ENCODE measurements at places on chromosomes 12 and 14.

- DNase-seq = no peak
Observed at GRCh38 chr12:91230841-91231240, 48.2 kb upstream of the DCN start.

DNA sequence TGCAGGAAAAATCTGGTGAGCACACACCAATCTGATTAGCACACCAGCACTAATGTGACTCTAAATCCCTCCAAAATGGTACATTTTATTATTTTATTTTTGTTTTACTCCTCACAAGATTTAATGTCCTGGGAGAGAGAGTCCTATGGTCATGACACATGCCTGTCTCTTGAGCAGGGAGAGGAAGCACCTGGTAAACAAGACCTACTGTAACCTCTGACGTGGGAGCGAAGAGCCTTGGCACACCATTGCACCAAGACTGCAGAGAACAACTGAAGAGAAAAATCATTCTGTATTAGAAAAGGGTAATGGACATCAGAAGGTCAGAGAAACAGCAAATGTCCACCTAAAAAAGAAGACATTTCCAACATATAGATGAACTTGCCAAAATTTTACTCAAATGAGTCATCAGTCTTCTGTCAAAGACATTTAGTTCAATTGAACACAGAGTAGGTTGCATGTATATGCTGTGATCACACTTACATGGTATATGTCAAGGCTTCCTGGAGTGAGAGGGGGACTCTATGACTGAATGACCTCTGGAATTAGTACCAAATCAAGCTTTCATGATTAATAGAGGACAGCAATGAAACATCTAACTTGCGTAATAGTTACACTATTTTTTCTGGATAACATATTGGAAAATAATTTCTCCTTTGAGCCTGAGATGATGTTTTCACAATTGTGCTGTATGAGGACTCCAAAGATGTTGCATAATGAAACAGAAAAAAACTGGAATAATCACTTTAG lies 186.9 kb upstream of the FLRT2 start:
- DNase-seq = no peak

- no peak for DNase-seq
Observed at GRCh38 chr14:29462321-29462720, 465.3 kb downstream of the PRKD1 start.

DNA sequence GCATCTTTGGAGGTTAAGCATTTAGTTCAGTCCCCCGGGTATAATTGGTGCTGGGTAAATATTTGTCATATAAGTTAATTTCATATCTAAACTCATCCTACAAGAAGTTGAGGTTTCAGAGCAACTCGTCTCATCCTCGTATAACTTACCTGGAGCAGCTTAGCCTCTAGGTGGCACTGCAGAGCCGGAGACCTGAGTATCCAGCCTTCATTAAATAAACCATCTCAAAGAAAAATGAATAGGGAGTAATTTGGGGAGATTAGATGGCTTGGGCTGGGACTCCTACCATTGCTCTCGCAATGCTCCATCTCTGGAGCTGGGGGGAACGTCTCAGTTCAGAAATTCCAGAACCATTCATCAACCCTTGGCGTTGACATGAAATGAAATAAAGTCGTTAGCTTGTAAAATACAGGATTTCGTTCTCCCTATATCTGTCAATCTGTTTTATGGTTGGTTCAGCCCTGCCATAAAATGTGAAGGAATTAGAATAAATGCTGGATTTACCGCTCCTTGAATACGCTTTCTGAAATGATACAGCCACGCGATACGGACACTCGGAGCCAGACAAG lies 122.9 kb upstream of the TMEM132D start:
- no peak for DNase-seq

GRCh38 chr14:69013943-69014782 lies 35.1 kb upstream of the ACTN1 start:
- DNase-seq = no peak

GRCh38 chr14:24435192-24435810 lies 5.5 kb downstream of the KHNYN start:
- DNase-seq = no peak

DNA sequence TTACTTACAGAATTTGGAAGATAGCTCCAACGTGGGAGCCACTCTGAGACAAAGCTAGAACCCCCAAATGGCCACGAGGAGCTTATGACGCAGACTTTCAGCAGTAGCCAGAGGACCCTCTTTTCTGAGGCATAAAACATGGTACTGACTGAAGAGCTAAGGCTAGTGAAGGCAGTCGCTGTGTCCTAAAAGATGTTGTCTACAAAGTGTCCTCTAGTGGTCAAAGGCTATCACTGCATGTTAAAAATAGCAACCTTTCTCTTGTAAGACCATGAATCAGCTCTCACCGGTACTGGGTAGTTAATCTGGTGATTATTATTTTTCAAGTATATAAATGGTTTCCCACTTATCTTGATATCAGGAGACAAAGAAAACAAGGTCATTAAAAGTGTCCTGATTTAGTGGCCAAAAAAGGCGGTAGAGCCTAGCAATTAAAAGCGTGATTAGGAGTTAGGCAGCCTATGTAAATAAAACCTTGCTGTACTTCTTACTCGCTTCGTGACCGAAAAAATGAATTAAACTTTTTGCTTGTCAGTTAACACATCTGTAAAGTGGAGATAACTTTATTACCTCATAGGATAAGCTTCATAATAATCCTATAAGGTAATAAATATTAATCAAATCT lies 47.0 kb upstream of the LGR5 start:
- no peak for DNase-seq

DNA sequence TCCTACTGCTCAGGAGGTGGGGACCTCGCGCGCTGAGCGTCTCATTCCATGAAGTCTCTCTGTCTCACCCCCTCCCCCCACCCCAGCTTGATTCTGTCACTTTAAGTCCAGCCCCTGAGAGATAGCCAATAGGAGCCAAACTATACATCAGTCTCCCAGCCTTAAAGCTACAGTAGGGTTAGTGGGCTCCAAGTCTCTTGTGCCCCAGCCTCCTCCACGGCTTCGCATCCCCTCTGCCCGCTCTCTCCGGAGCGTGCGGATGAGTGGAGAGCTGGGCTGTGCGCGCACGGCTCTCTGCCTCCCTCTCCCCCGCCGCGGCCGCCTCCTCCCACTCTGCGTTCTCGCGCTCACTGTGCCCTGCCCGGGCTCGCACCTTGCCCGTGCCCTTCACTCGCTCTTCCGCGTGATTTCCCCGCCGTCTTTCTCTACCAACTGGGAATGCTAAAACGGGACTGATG lies at the start of gene ESRRB:
TSS of gene ESRRB (plus strand) at position 191 of the 458 bp plus-strand sequence. CDS start at position 456, 265 bp downstream.
- no peak for DNase-seq

DNA sequence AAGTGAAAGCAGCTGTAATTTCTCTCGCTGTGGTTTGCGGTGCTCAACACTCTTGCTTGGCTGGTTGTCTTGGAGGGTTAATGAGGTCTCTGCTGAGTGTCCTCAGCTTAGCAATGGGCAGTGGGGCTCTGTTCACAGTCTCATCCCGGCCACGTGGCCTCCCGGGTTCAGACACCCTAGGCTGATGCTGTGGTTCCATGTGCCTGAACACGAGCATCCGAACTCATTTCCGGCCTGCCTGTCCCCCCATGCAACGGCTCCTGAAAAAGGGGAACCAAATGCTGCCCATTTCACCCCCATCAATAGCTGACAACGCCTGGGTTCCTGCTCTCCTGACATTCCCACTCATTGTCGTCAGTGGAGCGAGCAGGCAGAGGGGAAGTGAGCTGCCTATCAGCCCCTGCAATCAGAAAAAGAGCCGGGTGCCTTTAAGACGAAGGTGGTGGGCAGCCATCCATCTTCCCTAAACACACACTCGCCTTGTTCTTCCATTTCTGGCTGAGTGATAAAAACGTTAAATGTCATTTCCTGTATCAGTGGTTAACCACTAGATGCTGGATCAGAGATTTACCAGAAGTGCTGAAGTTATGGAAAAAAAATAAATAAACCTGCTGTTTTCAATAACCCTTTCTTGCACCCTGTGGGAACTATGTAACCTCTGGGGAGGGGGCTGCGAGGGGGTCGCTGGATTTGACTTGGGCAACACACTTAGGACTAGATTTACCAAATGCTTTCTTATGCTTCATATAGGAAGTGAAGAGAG lies 60.3 kb upstream of the BCL2L14 start:
- DNase-seq = no peak

DNA sequence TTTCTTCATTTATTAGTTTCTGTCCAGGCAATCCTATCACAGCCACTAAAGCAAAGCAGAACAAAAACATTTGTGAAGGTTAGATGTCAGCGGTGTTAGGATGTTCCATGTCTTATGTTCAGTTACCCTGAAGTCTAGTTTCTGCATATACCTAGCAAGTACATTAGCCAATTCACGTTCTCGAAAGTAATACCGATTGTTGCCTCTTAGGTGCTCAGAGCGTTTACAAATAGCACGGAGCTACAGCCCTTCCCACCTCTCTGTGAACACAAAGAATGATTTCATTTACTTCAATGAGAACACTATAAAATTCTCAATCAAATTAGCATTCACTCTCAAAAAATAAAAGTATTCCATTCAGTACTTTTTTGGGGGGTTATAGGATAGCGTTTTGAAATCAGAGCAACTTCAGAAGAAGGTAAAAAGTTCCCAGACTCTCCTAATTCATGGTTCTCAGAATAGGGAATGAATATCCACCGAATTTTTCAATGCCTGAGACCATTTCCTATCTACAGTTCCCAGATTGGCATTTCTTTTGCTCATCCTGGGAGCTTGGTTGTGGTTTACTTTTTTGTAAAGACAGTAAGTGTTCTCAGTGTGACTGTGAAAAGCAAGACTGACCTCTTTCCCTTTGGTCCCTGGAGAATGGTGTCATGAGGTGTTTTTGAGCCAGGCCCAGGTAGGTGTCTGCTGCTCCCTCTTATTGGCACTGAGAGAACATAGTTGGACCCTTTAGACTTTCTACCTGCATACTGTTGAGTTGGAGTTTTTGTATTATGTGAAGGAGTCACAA lies 488.0 kb upstream of the RGS6 start:
- DNase-seq = no peak

- DNase-seq = no peak
Observed at GRCh38 chr14:63887899-63888298, 35.1 kb downstream of the SYNE2 start.

DNA sequence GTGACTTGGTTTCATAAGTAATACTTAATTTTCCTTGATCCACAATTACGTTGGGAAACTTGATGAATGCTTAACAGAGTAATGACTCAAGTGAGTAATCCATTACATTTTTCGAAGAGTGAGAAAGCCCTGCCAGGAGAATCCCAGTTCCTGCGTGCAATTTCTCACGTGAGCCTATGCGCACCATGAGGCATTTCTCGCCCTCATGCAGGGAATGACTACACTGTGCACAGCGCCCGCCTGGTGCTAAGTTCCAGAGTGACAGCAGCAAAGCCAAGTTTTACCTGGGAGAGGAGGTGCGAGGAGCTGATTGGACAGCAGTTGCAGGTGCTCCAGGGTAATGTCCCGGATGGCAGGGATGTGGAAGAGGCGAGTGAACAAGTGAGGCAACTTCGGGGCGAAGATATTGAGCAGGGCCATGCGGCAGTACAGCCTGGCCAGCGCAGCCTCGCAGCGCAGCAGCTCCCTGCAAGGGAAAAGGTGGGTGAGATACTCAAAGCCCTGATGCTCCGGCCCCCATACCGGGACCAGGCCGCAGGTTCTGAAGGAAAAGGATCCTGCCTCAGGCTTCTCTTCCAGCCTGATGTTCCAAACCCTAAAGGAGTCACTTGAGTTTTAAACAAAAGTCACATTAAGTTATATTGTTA lies 69.4 kb downstream of the TRAFD1 start:
- DNase-seq = no peak

GRCh38 chr12:53103860-53104305 lies 597 bp downstream of the SOAT2 start:
- no peak for DNase-seq

- DNase-seq = no peak
Observed at GRCh38 chr12:752695-753610, 574 bp downstream of the WNK1 start.

GRCh38 chr14:49863487-49864281 lies 11.1 kb upstream of the NEMF start:
- no peak for DNase-seq

DNA sequence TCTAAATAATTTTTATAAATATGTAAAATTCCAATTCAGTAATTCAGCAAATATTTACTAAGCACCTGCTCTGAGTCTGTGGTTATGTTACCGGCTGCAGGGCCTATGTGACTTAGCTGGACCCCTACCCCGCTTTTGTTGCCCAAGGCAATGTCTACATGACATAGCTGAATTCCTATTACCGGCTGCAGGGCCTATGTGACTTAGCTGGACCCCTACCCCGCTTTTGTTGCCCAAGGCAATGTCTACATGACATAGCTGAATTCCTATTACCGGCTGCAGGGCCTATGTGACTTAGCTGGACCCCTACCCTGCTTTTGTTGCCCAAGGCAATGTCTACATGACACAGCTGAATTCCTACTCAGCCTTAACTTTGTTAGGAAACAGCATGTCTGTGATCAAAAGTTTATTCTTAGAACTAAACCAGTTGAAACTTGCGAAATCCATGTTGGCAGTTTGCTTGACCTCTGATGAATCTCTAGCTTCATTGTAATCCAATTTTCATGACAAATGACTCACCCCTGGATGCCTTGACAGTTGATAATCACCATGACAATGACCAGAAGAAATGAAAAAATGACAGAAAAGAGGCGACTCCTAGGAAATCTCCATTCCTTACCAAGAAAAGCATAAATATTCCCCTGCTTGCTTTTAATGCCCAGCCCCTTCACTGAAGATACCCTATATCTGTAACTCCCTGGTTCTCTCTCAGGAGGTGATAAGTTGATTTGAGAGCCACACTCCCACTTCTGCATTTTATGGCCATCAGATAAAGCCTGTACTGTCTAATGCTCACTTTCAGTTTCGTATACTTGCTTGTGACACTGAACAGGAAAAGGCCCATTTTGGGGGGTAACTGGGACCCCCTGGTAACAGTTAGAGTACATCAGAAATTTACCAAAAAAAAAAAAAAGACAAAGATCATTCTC lies 148.4 kb upstream of the SYT10 start:
- DNase-seq = no peak

- DNase-seq = no peak
Observed at GRCh38 chr12:106142591-106143261, 4.0 kb upstream of the NUAK1 start.

GRCh38 chr12:106345746-106346145 lies 11.8 kb upstream of the POLR3B start:
- DNase-seq = no peak

DNA sequence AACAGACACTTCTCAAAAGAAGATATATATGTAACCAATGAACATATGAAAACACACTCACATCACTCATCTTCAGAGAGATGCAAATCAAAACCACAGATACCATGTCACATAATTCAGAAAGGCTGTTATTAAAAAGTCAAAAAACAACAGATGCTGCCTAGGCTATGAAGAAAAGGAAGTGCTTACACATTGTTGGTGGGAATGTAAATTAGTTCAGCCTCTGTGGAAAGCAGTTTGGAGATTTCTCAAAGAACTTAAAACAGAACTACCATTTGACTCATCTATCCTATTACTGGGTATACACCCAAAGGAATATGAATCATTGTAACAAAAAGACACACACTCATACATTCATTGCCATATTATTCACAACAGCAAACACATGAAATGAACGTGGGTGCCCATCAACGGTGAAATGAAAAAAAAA lies 35.1 kb downstream of the EIF2S3B start:
- no peak for DNase-seq

DNA sequence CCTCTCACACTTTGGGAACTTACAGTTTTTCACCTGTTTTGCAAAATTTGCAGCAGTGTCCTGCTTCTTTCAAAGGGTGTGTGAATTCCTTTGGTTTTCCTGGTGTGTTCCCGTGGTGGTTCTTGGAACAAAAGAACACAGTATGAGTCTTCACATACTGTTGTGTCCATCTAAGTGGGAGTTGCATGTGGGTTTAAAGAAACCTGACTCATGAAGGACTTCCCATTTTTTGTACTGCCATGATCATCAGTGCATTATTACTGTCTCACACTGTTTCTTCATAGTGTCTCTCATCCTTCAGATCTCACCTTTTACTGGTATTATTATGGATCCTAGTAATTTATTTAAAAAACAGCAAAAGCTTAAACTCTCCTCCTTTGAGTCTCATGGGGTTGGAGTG lies 3.8 kb upstream of the GZMH start:
- DNase-seq = no peak
